ENCODE measurements at places on chromosomes 4 and X.

DNA sequence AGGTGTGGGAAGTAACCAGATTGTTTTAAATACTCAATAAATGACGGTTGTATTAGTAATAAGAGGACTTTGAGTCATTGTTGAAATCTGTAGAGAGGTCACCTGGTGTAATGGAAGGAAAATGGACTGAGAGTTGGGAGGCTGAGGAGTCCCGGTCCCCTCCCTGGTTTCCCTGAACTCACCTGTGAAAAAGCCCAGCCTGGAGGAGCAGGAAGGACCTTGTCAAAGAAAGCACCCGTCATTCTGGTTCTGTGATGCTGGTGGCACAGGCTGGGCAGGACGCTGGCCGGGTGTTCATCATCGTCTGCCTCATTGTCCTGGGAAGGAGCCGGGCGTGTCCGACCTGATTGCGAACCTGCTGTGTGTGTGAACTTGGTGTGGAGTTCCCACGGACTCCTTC, 70.8 kb downstream of the SORCS2 start:
- DNase-seq, result no peak

GRCh38 chr4:89397441-89397840, 89.8 kb upstream of the GPRIN3 start:
- DNase-seq, result no peak

GRCh38 chr4:169209388-169209883, 61.3 kb downstream of the SH3RF1 start:
- DNase-seq, result no peak

- DNase-seq, result no peak
Measured at GRCh38 chr4:109751852-109752251, 22.0 kb upstream of the PLA2G12A start.

DNA sequence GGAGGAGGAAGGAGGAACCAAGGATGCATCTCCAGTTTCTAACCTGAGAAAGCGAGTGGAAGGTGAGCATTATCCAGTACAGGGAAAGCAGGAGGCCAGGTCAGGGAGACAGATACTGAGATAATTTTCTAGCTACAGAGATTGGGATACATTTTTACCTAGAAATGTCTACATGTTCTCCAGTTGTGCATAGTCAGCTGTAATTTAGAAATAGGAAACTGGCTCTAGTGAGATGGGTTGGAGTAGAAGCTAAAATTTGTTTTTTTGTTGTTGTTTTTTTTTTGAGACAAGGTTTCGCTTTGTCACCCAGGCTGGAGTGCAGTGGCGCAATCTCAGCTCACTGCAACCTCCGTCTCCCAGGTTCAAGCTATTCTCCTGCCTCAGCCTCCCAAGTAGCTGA, 71.3 kb downstream of the FNIP2 start:
- DNase-seq, result no peak

GRCh38 chr4:2141762-2142451, 82.8 kb downstream of the NAT8L start:
- no peak for DNase-seq

- no peak for DNase-seq
Measured at GRCh38 chr4:8493484-8493883, 52.9 kb downstream of the TRMT44 start.

DNA sequence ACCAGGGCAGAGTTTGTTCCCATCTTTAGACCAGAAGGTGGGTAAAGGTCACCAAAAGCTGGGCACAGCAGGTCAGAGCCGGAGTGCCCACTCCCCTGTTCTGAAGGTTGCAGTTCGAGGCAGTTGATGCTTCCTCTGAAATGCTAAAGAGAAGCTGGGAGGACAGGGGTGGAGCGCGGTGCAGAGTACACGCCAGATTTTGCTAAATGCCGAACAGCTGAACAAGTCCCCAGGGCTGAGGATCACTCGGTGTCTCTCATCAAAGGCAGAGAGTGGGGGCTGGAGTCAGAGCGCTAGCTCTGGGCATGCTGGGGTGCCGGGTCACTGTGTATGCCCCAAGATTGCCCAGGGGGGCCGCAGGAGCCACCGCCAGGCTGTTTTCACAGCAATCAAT, 197.0 kb downstream of the BCOR start:
- DNase-seq, result no peak

DNA sequence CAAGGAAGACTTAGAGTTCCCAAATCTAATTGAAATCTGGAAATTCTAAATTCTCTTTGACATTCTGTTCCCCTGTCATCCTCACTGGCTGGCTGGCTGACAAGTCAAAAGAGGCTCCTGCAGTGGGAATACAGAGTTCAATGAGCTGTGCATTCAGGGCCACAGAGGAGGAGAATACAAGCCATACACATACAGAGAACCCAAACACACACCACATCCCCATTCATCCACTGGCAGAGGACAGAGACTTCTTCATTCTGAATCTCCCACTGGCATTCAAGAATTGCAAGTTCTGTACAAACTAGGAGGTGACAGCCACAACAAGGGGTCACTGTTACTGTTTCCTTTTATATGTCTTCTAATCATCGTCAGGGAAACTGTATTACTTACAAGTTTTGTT, 49.7 kb downstream of the SAT1 start:
- no peak for DNase-seq

DNA sequence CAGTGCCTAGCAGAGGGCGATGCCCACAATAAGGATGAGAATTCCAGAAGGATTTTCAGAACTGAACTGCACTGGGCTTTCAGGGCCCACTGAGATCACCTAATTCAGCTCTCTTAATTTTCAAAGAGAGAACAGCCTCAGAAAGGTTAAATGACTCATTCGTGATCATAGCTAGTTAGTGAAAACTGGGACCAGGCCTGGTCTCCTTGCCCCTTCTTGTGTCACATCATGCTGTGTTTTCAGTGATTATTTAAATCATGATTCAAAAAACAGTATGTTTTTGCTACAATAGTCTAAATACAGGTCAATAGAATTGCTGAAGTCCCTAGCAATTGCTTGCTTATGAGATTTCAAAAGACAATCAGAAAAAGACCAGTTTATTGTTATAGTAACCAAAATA, 136.4 kb upstream of the PLAC1 start:
- no peak for DNase-seq

DNA sequence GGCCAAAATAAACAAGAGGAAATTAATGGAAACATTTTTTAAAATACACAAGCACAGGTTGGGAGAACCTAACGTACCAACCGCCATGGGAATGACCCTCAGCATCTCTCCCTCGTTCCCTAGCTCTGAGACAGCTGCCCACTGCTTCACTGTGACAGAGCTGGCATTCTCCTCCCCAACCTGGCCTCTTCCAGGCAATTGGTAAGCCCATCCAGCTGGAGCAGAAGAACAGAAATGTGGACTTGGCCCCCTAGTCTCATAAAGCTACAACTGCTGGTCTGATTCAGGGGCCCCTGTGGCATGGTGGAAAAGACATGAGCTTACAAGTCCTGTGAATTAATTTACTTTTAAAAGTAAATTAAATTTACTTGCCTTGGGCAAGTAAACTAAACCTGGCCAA, 245.1 kb downstream of the PTTG2 start:
- no peak for DNase-seq

- no peak for DNase-seq
Measured at GRCh38 chr4:153215921-153216320, 11.7 kb downstream of the TRIM2 start.

DNA sequence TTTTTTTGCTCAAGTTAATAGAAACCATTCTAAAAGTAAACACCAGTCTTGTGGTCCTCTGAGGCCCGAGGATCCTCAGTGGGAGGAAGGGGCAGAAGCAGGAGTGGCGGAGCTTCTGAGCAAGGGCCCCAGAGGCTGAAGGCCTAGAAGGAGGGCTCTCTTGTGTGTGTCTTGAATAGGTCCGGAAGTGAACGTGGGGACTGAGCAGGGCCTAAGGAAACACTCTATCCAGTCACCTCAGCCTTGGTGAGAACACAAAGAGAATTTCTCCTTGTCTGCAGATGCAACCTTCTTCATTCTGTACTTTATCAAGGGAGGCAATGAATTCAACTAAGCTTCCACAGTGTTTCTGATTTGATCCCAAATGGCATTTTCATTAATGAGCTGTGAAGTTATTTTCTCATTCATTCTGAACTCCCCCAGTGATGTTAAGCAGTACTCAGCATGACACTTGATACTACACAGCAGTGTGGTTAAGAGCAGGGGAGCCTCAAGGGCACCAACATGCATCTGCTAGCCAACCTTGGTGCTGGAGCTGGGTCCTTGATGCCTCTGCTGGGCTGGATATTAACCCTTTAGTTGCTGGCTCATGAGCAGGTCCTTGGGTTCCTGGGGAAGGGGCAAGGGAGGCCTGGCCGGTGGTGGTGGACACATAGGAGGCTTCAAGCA, 64.7 kb downstream of the RBM47 start:
- DNase-seq, result peak; percentile 41

- no peak for DNase-seq
Measured at GRCh38 chr4:106340774-106341173, 24.4 kb downstream of the AIMP1 start.

GRCh38 chrX:56787734-56788152, 58.7 kb downstream of the NBDY start:
- DNase-seq, result no peak

DNA sequence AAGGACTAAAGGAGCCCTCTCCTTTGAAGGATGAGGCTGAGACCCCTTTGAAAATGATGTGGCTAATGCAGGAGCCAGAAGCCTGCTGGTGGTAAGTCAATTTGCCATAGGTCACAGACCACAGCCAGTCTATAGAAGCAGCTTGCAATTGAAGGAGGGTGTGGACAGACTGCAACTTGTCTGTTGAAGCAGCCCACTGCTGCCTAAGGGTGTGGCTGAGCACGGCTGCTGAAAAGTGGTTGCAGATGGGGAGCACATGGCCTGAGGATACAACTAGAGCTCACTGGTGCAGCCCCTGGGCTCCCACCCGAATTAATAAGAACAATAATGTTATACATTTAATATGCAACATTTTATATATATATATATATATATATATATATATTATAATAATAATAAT, 11.4 kb upstream of the EXOC1L start:
- DNase-seq, result no peak

DNA sequence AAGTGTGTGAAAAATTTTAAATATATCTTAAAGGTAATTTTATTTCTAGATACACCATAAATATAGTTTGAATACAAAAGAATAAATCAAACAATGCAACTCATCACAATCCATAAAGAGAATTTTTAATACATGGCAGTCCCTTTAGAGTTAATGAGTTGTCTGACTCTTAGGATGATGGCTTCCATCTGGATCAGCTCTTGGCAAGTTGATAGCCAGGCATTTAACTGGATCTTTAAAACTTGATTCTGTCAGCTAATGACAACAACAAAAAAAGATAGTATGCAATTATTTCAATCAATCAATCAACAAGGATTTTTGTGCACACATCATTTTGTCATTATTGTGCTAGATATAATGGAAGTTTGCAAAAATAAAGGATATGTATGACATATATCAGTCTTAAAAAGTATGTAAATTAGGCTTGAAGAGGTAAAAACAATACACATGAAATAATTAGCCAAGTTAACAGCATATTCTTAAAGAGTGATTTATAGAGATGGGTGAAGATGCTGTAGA, 174.9 kb upstream of the PCDH18 start:
- no peak for DNase-seq

- DNase-seq, result peak; percentile 57
Measured at GRCh38 chr4:14178421-14178820, 550.9 kb upstream of the BOD1L1 start.

DNA sequence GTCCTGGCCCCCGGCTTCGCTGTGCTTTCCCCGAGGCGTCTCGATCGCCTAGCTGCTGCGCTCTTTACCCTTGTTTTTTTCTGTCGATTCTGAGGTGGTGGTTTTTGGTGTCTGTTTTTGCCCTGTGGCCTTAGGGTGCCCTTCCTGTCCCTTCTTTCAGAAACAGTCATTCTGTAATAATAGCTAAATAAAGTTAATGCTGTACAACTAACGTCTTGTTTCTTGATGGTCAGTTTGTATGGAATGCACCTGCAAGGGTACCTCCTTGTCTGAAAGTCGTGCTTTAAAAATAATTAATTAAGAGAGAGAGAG, 686 bp downstream of the FIP1L1 start:
- no peak for DNase-seq

DNA sequence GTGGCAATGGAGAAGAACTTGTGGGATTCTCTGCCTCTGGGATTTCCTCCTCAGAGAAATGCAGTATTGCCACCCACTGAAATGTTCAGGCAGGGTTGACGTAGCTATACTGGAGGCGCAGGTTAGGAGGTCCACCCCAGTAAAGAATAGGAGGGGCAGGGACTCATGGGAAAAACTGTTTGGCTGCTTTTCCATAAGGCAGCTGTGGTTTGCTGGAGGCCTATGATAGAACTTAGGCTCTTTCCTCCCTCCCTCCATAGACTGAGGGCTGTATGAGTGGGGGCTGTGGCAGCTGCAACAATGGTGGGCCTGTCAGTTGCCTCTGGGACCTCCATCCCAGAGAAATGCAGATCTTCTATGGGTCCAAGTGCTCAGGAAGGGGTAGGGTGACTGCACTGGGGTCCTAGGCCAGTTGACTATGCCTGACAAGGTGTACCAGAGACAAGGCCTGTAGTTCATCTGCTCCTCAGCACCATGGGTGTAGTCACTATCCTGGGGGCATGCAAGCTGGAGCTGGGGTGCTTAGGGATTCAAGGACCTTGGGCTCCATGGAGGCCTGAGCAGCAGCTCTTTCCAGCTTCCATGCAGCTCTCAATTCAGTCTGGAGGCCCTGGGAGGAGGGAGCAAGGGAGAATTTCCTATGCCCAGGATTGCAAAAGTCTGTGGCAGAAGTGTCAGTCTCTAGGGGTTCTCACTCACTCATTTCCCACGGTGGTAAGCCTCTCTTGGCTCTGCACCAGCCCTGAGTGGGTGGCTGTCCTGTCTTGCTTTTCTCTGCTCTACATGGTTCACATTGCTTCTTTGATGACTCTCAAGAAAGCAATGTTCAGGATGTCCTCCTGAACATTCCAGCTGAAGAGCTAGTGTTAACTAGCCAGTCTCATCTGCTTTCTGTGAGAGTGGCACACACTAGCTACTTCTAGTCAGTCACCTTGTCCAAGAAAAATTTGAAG, 353.0 kb downstream of the IDS start:
- DNase-seq, result peak; percentile 39

DNA sequence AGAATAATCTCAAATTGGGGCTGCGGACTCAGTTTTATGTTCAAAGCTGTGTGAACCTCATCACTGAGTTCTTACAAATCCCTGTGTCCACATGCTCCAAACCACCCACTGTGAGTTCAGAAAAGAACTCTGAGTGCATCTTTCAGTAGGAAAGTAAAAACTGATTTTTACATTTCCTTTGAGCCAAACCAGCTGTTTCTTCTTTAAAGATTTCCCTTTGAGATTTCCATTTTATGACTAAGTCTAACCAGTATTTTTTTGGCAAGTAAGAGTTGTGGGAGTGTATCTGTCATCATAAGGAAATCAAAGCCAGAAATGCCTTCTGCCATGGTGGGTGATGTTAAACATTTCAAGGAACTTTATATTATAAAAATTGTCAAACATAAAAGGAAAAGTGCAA, 100.0 kb downstream of the TET2 start:
- DNase-seq, result peak; percentile 38

GRCh38 chr4:16659694-16660093, 238.8 kb downstream of the LDB2 start:
- no peak for DNase-seq

- DNase-seq, result no peak
Measured at GRCh38 chr4:130705023-130705422, 1609.1 kb downstream of the C4orf33 start.

DNA sequence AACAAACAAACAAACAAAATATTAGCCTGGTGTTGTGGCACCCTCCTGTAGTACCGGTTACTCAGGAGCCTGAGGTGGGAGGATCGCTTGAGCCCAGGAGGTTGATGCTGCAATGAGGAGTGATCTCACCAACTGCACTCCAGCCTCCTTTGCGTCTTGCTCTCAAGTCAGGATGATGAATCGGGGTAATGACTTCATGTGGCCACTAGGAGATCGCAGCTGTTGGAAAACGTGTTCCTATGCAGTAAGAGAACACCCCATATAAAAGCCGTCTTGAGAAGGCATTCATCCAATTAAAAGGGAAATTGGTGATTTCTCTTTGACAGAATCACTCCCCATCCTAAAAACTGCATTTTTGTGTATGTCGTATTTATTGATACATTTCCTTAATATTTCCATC, 6.9 kb downstream of the CCNB3 start:
- peak; percentile 42 for DNase-seq
